ENCODE measurements at places on chromosomes 12 and 14.

DNA sequence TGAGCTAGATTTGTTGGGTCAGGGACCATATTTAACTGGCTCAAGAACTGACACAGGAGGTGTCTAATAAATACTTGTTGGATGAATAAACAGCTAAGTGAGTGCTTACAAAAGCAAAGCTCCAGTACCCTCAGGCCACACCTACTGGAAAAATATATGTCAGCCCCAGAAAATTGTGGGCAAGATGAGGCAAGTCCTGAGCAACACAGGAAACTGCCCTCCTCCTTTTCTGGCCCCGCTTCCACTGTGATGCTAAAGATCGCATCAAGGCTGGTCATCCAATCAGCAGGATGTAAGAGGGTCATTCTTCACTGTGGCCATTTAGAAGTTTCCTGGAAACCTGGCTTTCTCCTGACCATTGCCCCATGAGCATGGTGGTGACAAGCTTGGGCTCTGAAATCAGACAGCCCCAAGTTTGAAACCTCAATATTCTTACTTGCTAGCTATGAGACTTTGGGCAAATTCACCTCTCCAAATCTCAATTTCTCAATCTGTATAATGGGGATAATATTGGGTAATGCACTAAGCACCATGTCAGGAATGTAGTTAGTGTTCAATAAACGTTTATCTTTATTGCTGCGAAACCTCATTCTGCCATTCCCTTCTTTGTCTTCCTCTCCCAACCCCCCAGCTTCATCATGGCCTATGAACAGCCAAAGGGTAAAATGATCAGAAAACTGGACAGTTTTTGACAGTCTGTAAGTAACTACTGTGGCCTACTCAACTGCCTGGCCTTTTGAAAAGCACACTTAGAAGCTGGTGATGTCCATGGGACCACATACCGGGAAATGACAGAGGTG is 139.3 kb upstream of the PZP start:
- peak; percentile 10 for DNase-seq

GRCh38 chr12:13165617-13166041 is 30.9 kb upstream of the EMP1 start:
- peak; percentile 68 for DNase-seq

GRCh38 chr14:104395276-104395675 is 184.3 kb upstream of the C14orf180 start:
- no peak for DNase-seq

- no peak for DNase-seq
Measured at GRCh38 chr12:66531766-66532165, 147.1 kb downstream of the GRIP1 start.

DNA sequence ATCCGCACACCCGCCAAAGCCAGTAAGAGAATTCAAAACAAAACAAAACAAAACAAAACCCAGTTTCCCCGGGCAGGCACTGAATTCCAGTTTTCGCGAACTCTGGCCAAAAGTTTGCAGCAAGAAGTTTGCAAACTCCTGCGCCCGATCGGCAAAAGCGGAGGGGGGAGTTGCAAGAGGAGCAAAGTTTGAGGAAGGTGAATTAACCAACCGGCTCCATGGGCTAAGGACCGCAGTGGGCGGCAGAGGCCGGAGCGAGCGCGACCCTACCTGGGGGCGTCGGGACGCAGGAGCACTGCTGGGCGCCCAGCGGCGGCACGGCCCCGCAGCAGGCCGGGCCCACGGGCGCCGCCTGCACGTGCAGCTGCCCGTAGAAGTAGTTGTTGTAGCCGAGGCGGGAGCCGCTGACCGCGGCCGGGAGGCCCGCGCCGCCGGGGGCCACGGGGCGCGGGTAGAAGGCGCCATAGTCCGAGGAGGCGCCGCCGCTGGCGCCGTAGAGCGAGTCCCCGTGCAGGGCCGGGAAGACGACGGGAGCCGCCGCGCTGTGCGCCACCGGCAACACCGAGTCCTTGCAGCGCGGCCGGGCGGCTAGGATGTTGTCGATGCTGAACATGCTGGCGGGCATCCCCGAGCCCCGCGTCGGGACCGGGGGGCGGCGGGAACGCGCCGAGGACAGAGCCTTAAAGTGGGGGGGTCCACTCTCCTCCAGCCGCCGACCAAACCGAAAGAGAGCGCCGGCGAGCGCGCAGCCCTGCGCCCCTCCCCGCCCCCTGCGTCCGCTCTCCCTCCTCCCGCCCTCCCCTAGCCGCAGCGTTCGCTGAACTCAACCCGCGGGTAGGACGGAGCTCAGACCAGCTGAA is at the start of gene GSC:
GSC (minus strand) TSS at position 723 of the 860 bp plus-strand sequence; CDS start at position 625, 98 bp downstream.
- no peak for DNase-seq

DNA sequence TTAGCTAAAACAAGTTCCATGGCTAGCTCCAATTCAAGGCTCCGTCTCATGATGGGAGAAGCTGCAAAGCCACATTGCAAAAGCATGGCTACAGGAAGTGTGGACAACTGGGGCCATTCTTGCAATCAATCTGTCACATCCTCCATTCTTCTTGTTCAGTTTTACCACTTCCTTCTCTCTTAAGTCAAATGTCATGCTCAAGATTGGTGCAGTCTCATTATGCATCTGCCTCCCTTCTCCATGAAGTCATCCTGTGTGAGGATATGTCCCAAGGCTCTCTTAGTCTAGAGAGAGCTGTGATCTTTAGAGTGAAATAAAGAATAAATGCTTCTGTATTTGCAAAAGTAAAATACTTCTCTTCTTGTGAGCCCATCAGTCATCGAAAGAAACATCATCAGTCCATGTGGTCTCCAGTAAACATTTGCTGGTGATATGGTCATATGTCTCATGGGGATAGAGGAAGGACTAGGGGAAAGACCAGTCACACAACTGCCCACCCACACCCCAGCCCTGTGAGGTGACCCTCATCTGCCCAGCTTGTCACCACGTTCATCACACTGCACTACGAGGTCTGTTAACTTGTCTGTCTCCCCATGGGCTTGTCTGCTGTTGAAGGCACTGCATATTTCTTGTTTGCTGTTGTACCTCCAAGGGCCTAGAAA is 303.0 kb downstream of the NUAK1 start:
- DNase-seq, result no peak

All from HCT116 (cell line).